CD4-positive, alpha-beta T cell treated with Interleukin-4 for 4 hours (primary cell): ENCODE measurements at places on chromosomes 11 and 22.

- no peak for DNase-seq
Measured at GRCh38 chr11:101215069-101215468, 85.5 kb upstream of the PGR start.

DNA sequence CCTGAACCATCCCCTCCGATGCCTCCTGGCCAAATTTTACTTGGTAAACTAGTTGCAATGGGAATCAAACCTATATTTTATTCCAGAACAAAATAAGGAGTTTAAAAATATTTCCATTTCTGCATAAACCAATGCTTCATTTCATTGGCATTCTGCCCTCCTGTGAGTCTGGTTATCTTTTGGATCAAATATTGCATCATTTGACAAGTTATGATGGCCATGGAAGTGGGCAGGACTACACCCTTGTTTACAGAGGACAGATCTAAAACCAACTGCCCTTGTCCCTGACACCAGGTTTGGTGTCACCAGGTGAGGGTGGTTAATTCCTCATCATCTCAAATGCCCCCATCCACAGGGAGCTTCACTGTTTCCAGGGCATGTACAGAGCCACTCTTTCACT lies 28.2 kb upstream of the E2F8 start:
- DNase-seq, result no peak

GRCh38 chr11:64590763-64591221 lies at the start of gene SLC22A12:
TSS of gene SLC22A12 (plus strand) at chr11:64591220. CDS start at chr11:64591557, 337 bp downstream.
- no peak for DNase-seq

GRCh38 chr11:17972987-17973386 lies 39.9 kb downstream of the SERGEF start:
- no peak for DNase-seq

DNA sequence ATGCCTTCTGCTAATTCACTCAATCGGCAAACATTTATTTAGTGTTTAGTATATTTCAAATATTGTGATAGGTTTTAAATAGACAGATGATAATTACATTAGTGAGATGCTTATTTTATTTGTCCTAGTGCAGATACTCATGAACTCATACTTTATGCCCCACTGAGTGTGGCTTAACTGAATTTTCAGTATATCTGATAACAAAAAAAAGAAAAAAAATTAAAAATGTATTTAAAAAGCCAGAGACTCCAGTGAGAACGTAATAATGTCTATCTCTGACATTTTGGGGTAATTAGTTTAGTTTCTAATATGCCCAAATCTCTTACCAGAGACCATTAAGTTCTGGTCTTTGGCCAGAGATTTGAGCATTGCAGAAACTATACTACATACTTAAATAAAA lies 332.6 kb upstream of the CHORDC1 start:
- DNase-seq, result no peak

GRCh38 chr22:35678836-35679235 lies 30.6 kb downstream of the APOL6 start:
- DNase-seq, result no peak

- no peak for DNase-seq
Measured at GRCh38 chr22:44883011-44883421, 126.8 kb downstream of the PHF21B start.

GRCh38 chr11:19241260-19242178 lies 774 bp upstream of the E2F8 start:
- DNase-seq, result no peak

DNA sequence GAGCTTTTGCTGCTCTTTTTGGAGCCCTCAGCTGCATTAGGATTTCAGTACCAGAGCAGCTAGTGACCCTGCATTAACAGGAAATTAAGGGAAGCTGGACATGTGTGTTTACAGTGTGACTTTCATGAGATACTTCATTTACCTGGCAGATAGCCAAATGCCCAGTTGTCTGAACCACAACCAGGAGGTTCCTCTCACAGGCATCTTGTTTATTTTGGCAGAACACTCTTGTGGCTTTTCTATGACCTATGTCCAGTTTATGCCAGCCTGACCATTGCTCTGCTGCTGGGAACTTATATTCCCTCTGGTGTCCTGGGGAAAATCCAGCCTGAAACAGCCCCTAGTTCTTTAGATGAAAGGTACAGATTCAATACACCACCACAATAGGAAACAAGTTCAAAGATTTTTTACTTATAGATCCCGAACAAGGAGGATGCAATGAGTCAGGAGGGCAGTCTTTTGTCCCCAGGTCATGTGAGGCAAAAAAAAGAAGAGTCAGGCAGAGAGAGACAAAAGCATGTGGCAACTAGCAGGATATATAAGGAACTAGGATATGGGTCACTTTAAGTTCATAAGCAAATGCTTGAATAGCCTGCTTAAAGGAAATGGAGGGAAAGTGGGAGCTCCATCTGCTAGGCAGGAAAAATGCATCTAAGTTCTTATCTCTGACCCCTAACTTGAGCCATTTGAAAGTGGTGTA lies 379.3 kb downstream of the INSC start:
- DNase-seq, result no peak

DNA sequence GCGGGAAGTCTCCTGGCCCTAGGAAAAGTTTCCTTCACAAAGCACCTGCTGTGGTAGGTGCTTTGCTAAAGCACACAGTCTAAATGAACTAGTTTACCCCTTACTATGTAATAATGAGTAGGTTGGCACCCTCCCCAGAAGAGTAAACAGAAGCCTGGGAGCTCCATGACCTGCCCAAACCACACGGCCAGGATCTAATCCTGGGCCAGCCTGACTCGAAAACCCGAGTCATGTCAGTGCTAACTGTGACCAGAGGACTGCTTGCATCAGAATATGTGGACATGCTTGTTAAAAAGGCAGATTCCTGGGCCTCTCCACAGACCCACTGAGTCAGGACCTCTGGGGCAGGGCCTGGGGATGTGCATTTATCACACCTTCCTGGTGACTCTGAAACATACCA lies 67.7 kb downstream of the PANX1 start:
- no peak for DNase-seq

DNA sequence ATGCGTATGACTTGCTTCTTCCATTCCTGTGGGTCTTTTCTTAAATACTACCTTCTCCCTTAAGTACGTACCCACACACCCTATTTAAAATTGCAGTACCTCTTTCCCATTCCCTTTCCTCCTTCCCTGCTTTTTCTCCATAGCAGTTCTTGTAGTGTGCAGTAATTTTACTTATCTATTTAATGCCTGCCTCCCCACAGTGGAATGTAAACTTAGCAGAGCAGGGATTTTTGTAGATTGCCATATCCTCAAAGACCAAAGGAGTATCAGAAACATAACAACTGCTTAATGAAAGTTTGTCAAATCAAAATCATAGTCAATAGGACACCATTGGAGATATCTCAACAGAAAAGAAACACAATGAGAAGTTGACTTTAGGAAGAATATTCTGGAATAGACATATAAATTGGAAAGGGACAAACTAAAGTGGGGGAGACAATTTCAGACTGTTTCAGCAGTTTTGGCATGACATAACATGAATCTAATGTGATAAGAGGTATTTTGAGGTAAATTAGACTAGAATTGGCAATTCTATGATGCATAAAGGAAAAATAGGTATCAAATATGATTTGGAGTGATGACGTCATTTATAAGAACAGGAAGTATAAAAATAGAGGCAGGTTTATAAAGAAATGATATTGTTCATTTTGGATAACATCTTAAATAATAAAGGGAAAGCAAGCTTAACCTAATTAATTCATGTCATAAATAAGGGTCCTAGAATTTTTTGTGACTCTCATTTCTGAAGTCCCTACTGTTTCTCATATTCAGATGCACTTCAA lies 188.4 kb downstream of the SOX6 start:
- no peak for DNase-seq

GRCh38 chr22:44667276-44667675 lies 34.7 kb upstream of the PRR5 start:
- no peak for DNase-seq
